Left colon (tissue), 2 donors: ENCODE measurements at places on chromosomes 12 and 14.
A peak's percentile ranks its signal among the peaks of the same experiment; 100 is the strongest.

DNA sequence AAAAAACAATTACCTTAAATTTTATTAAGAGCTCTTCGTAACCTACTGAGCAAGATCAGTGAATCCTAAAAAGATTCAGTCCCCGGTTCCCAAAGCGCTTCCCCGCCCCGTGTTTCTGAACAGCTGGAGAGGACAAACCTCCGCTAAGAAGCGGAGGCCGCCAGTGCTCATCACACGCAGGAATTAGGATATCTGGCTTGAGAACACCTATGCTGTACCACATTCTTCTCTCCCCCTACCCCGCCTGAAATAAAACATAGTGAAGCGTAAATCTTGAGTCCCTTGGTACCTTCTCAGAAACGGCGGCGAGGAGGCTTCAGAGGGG, 774 bp upstream of the WDR20 start:
- DNase-seq = no peak

DNA sequence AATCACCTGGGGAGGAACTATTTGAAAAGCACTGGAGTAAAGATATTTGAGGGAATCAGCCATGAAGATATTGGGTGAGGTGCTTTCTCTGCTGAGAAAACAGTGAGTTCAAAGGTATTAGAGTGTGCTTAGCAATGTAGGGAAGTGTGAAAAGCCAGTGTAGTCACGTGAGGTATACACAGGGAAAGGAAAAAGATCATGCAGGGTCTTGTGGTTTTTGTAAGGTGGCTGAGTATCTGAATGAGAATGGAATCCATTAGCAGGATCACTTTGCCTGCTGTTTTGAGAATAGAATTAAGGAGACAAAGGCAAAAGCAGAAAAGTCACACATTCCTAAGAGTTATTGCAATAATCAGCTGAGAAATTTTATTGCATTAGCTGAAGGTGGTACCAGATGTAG, 193.0 kb downstream of the PIK3C2G start:
- DNase-seq = no peak

DNA sequence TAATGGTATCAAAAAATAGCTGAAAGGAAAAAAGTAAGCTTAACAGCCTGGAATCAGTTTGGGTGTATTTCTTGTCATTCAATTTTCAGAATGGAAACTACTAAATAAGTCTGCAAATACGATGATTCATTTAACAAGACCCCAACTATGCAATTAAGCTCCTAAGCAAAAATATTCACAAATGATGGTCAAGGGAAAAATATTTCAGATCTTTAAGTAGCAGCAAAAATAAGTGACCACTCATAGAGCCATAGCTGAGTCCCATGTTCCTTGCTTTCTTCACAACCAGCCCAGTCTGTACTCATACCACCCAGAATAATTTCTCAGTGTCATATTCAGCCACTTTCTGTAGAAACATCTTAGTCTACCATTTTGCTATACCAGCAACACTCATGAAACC, 185.4 kb downstream of the PPM1H start:
- DNase-seq = no peak

- peak; percentile 33 for DNase-seq
Measured at GRCh38 chr12:13661005-13661887, 320.2 kb downstream of the GRIN2B start.

- DNase-seq = no peak
Measured at GRCh38 chr12:132948146-132949066, 7.7 kb downstream of the ZNF605 start.

- DNase-seq = peak; percentile 52
Measured at GRCh38 chr12:9813821-9814798, 13.2 kb upstream of the KLRF1 start.

- no peak for DNase-seq
Measured at GRCh38 chr14:44414646-44415045, 92.4 kb downstream of the FSCB start.

GRCh38 chr14:74579447-74580274, 32.4 kb downstream of the LTBP2 start:
- no peak for DNase-seq

DNA sequence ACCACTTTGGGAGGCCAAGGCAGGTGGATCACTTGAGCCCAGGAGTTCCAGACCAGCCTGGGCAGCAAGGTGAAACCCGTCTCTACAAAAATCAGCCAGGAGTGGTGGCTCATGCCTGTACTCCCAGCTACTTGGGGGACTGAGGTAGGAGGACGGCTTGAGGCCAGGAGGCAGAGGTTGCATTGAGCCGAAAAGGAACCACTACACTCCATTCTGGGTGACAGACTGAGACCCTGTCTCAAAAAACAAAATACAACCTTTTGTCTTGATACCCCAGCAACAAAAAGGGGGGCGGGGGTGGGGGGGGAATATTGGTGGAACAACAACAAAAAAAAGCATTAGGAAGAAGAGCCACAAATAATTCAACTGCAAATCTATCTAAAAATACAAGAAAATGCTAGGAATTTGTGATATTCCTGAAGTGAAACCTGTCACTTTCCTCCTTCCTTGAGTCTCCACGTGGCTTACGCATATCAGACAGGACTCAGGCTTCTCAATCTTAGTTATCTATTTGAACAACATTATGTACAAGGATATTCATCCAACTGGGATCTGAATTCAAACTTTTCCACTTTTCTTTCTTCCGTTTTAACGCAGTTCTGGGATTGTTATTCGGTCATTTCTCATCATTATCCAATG, 1.3 kb downstream of the R3HDM2 start:
- DNase-seq = no peak

DNA sequence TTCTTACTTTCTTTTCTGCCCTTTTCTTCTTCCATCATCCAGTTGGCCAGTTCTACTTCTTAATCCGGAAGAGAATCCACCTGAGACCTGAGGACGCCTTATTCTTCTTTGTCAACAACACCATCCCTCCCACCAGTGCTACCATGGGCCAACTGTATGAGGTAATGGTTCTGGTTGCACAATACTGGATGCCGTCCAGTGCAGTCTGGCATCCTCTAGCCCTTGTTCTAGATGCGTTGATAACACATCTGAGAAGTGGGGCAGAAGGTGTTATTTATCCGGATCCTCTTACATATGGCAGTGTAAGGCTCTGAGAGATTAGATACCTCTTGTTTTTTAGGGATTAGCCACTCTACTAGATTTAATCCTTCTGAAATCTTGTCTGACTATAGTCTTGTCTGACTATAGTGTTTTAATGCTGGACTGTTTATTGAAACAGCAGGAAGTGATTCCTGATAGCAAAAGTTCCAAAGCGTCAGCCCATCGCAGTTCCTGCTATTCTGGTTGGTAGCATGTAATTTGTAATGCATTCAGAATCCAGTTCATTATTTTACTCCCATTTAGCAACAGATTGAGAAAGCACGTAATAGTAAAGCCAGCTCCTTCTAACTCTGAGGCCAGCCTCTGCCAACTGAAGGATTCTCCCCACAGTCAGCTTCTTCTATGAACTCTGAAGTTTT, 7.9 kb downstream of the GABARAPL1 start:
- peak; percentile 11 for DNase-seq

DNA sequence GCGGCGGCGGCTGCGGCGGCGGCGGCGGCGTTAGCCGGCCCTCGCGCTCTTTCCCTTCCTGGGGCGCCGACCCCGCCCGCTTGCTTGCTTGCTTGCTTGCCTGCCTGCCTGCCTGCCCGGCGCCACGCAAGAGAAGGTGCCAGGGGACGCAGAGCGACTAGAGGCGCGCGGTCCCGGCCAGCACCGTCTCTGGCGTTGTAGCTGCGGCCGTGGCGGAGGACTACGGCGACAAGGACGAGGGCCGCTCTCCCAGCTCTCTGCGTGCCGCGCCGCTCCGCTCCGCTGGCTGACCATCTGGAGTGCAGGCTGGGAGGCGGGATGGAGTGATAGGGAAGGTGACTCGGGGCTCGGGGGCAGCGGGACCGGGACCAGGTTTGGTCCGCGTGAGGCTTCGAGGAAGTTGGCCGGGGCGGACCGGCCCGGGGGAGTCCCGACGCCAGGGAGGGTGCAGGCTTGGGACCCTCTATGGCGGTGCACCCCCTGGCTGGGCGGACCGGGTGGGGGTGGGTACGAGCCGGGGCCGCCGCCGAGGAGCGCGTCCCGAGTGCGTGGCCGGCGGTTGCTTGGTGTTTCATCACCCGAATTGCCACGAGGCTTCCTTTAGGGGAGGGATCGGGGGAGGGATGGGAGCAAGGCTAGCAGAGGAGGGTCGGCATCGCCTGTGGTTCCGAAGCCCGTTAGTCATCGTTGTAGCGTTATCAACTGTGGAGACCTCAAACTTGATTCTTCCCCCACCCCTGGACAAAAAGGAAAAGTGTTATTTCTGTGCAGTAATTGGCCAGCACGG, 471 bp downstream of the XPOT start:
- peak; percentile 65 for DNase-seq

DNA sequence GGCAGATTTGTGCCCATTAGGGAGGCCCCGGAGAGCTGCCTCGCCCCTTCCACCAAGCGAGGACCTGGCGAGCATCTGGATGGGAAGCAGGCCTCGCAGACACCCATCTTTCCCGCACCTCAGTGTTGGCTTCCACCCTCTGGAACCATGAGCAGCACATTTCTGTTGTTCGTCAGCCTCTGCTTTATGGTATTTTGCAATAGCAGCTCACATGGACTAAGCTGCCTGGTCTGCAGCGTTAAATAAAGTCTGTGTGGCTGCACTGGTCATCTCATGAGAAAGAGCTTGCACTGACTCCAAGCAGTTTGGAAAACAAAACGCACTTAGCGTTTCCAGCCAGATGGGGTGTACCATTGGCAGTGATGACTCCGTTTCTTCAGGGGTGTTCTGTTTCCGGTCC, 75.8 kb downstream of the GLT1D1 start:
- no peak for DNase-seq

- DNase-seq = no peak
Measured at GRCh38 chr14:100866666-100867630, 36.6 kb downstream of the RTL1 start.
